ENCODE measurements at places on chromosomes 2 and 18.

DNA sequence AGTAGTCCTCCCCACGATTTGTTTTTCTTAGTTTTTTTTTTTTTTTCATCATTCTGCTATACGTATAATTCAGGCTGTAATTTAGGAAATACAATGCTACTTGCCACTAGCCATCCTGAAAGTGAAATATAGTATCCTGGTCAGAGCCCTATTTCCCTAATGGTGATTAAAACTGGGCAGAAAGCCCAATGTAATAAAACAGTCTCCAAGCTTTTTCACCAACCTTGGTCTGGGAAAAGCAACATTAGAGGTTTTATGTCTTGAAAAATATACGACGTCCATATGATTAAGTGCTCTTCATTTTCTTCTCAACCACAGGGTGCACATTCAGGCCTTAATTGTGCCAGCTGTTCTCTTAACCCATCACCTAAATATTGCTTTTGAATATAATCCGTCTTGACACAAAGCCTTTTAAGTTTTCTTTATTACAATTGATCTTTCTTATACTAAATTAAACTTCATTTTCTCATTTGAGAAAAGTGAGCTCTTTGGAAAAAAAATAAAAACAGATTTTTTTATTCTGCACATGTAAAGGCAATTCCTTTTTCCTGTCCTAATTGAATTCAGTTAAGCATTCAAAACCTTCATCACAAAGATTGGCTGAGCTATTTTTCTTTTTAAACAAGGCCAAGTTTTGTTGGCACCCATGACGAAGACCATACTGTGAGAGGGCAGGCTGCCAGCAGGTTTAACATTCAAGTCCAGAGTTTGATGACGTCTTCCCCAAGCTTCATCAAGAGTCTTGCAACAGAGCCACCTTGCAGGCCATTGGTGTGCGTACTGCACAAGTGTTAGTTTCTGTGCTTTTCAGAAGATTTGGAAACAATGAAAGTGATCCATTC, 52.7 kb downstream of the MAP2 start:
- DNase-seq: peak; percentile 40

- DNase-seq: no peak
Measured at GRCh38 chr2:224757934-224758548, 41.9 kb upstream of the CCDC195 start.

GRCh38 chr2:238415036-238415764, 11.5 kb upstream of the ASB1 start:
- DNase-seq: no peak

- DNase-seq: no peak
Measured at GRCh38 chr2:118430510-118431164, 342.4 kb downstream of the INSIG2 start.

GRCh38 chr2:220276741-220277444, 649.5 kb downstream of the SLC4A3 start:
- peak; percentile 75 for DNase-seq

DNA sequence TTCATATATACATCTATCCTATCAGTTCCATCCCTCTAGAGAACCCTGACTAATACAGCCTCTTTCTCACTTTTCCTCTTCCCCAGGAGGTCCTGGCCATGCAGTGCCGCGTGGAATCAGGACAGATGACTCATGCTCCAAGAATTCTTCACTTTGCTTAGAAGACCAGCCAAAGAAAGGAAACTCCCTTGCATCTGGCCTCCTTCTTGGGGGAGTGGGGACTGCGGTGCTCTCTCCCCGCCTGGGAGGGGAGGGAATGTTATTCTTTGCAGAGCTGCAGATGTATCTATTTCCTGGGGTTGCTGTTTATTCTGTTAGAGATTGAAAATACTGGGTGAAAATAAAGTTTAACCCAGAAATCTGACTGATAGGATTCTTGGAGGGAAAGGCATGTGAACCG, 111.5 kb upstream of the SH3BP4 start:
- peak; percentile 59 for DNase-seq

DNA sequence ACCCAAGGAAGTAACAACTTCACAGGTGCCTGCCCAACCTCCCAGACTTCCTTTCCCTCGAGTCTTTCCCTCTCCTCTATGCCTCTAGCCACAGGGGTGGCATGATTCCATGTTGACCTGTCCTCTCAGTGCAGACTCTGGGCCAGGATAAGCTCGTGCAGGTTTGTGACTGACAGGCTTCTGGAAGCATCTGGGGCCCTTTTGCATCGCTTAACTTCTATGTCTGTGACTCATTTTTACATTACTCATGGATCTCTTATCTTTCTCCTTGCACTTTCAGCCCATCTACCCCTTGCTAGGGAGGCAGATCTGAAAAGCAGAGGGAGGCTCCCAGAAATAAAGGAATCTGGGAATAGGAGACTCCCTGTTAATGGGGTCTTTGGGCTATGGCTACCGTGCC, 98.5 kb upstream of the RIOK3 start:
- DNase-seq: no peak

DNA sequence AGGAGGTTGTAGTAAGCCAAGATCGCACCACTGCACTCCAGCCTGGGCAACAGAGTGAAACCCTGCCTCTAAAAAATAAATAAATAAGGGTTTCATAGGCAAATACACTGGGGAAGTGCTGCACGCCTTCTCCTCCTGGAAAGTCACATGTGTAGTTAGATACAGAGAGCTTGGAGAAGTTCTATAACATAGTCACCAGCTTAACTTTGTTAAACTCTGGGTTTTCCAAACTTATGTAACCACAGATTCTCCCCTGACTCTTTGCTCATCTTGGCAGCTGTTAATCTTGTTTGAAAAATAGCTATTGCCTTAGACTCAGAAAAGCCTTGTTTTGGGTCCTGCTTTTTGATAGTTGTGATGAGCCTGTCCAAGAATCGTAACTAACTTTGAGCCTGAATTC, 25.2 kb downstream of the KIAA2012 start:
- DNase-seq: no peak
